ENCODE measurements at places on chromosomes 7 and 10. TPM values are rescaled to one million over a fixed set of nuclear protein-coding genes. Genes with fewer than 3 reads are reported as not detected.

The TRIM73 gene
- 0.29 TPM for total RNA-seq

The WNT2 gene
- total RNA-seq: 21.7 TPM

The ATRNL1 gene
- total RNA-seq: not detected

The ITPRID1 gene
- not detected for total RNA-seq

The AGAP3 gene
- total RNA-seq: 89.7 TPM

The SERPINE1 gene
- total RNA-seq: 2,489 TPM

The SLC18A3 gene
- total RNA-seq: not detected

The NXPH1 gene
- total RNA-seq: not detected

The XPNPEP1 gene
- 185 TPM for total RNA-seq

Data from placental pericyte (primary cell).